COR-L47 (cell line): ENCODE measurements at places on chromosomes 1 and 21.

GRCh38 chr1:13556224-13556764 lies 27.3 kb upstream of the PDPN start:
- peak; percentile 4 for DNase-seq

DNA sequence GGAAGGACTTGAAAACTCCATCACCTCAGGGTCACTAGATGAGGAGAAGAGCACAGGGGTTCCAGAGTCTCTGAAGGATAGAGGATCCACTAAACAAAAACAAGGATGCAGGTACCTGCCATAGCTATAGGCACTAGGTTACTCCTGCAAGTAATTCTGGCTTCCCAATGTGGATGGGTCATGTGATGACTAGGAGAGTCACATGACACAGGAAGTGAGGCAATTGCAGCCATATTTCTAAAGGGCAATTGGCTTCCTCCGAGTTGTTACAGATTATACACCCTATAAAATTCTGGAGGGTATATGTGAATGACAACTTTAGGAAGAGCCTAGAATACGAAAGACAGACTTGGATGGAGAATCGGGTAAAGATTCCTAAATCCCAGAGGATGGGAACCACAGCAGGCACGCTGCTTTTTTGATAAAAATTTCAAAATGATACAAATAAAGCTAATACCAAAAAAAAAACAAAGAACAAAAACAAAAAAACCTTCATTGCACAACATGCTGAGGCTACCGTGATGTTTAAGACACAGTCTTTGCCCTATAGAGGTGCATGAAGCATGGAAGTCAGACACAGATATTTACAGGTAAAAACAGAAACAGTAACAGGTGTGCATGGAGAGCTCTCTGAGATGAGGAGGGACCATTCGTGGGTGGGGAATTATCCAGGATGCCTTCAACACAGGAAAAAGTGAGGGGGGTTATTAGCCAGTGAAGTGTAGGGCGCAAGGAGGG lies 10.5 kb downstream of the MTX1 start:
- DNase-seq = peak; percentile 6

DNA sequence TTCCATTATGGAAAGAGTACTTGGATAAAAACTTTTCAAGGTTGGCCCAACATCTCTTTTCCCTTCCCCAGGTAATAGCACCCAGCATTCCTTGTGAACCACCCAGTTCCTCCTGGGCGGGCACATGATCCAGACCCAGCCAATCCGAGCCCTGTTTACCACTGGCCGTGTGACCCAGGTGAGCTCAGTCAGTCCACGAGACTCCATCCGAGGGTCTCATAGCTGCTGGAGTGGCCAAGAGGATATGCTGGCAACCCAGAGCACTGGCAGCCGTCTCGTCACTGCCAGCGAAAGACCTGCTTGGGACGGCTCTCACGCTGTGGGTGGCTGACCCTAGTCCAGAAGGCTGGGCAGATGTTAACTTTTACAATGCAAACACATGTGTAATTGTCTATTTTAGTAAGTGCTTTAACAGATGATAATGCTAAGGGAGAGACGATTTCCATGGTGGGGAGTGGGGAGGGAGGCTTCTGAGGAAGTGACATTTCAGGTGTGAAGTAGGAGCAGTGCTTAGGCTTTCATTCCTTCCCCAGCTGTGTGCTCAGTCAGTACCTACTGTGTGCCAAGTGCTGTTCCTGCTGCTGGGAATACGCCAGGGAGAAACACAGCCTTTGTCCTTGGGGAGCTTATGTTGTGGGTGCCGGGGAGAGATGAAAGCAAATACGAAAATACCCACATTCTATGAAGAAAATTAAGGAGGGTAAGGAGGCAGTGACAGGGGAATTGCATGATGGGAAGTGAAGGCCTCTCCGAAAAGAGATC lies 24.5 kb downstream of the PARK7 start:
- DNase-seq = no peak

DNA sequence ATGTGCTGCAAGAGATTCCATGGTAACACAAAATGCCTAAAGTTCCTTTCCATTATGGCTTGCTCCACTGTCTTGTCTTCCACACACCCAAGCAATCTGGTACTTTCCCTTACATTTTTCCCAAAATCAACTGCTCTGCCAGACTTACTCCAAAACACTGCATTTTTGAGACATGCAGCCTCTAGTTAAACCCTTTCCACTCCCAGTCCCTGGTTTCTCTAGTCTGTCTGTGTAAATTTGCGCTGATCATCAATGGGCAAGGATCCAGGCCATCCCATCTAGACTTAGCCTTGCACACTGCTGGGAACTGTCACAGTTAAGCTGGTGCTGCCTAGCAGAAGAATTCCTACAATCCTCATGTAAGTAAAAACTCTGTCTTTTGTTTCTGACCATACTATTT lies 47.8 kb downstream of the DAB1 start:
- no peak for DNase-seq

GRCh38 chr1:17539118-17539476 lies 401 bp upstream of the ARHGEF10L start:
- no peak for DNase-seq

GRCh38 chr1:34547046-34547674 lies 207.7 kb upstream of the GJB5 start:
- DNase-seq = no peak

- DNase-seq = peak; percentile 52
These were observed 66.9 kb upstream of the LRIF1 start for GRCh38 chr1:111030590-111030989.
